T-helper 22 cell (primary cell): ENCODE measurements at places on chromosomes 2 and 18.

GRCh38 chr2:173427887-173428668 is 73.4 kb downstream of the CDCA7 start:
- DNase-seq = no peak

DNA sequence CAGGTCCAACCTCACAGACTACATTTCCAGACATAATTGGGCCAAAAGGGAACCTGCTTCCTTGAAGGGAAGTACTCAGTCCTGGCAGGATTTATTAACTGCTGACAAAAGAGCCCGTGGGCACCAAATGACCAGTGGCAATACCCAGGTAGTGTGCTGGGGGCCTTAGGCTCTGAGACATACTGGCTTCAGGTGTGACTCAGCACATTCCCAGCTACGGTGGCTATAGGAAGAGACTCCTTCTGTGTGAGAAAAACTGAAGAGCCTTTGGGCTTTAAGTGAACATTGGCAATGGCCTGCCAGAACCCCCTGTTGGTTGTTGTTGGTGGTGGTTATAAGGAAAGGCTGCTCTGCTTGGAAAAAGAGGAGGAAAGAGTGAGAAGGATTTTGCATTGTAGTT is 401.8 kb downstream of the KCNJ3 start:
- no peak for DNase-seq

DNA sequence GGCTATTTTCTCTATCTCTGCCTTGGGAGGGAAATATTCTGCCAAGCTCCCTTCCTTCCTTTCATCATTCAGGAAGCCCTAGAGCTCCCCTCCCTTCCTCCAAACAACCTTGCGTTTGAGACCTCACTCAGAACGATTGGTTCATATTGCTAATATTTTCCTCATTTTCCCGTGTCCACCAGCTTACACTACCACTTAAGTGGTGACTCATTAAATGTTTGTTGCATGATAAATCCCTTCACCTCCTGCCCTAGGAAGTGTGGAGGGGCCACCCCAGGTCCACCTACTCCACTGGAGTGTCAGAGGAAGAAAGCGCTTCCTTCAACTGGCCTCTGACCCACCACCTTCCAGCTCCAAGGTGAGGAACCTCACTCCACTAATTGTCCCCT is 2.3 kb upstream of the LPIN2 start:
- DNase-seq = no peak

- no peak for DNase-seq
Observed at GRCh38 chr18:59085797-59086196, 53.9 kb upstream of the SEC11C start.

- no peak for DNase-seq
Observed at GRCh38 chr2:240731178-240731545, 39.5 kb downstream of the AQP12A start.
